ENCODE measurements at places on chromosomes 7 and 10.

DNA sequence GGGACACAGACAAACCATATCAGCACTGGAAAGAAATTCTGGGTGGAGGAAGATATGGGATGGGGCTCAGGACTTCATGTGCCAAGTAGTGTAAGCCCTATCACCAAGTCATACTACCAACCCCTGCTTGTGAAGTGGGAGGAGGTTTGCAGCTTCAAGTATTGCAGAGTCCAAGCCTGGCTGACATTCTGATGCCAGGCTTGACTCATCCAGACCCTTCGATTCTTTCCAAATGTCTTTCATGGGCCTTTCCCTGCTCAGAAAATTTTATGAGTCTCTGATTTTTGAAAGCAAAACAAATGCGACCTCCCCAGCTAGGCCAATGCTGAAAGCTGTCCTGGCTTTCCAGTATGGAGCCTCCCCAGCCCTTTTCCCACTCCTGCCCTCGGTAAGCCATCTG is 45.1 kb upstream of the SMNDC1 start:
- H3K4me1 ChIP-seq, result peaks cover 16% of the 10 kb centered on the region
- H3K27ac ChIP-seq, result no peak overlapping the region
- H3K36me3 ChIP-seq, result no peaks in the 10 kb centered on the region
- no peaks in the 10 kb centered on the region for H3K27me3 ChIP-seq
- no peak overlapping the region for H3K4me3 ChIP-seq
- DNase-seq, result no peak

DNA sequence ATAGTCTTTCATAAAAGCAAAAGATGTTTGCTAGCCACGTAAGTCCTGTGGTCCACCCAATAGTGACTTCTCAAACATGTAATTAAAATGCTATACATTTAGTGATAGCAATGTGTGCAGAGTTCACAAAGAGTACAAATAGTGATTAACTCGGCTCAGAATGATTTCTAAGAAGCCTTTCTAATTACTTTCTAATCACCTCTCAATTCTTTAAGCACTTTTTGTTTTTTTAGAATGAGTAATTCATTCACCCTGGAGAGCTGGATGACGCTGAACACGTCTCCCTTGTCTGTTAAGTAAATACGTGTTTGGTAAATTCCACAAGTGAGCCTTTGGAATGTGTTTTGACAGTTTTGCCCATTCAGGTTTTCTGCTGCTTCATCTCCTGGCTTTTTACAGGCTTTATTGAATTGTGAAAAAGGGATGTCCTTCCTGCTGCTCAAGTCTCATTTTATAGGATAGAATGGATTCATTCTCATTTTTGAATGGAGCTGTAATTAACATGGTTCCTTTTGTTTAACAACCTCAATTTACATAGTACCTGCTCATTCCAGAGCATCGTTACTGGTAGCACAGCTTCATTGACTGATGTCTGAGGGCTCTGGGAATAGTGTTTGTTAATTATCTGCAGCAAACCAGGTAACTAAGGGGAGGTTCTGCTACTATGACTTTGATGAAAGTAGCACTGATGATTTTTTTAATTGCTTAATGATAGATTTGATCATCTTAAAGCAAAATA is 212.1 kb downstream of the VTI1A start:
- H3K27me3 ChIP-seq, result no peaks in the 10 kb centered on the region
- H3K4me3 ChIP-seq, result no peak overlapping the region

DNA sequence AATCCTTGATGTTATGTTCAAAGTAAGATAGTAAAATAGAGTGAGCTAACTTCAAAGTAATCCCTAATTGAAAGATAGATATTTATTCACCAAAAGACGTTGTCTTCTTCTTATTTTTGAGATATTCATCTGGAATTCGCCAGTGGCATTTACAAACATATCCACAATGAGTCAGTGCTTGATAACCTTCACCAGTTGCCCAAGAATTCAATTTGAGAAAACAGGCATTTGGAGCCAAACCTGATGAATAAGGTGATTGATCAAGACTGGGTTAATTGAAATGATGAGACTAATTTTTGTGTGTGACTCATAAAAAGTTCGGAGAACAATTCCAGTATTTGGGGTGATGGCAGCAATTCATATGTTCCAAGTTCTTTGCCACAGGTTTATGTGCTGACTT is 344.0 kb downstream of the ARL4A start:
- H3K4me3 ChIP-seq, result no peak overlapping the region
- no peak for DNase-seq
- H3K36me3 ChIP-seq, result no peaks in the 10 kb centered on the region
- no peak overlapping the region for H3K27ac ChIP-seq
- no peaks in the 10 kb centered on the region for H3K4me1 ChIP-seq

DNA sequence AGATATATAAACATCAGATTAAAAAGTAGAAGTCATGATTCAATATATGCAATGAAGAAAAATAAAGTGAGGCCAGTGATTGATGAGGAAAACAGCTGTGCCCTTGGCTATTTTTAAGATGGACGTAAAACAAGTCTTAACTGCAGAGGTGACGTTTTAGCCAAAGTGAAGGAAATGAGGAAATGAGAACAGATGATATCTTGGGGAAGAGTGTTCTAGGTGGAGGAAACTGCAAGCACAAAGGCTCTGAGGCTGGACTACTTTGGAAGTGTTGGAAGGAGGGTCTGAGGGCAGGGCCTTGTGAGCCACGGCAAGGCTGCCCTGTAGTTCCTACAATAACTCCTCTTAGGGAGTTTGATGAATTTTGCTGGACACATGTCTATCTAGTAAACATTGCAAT is 140.5 kb upstream of the AKR1E2 start:
- H3K27me3 ChIP-seq, result no peaks in the 10 kb centered on the region
- H3K27ac ChIP-seq, result no peak overlapping the region
- H3K4me1 ChIP-seq, result peaks cover 7% of the 10 kb centered on the region
- H3K36me3 ChIP-seq, result no peaks in the 10 kb centered on the region
- DNase-seq, result no peak

GRCh38 chr10:103541616-103542015 is 48.1 kb downstream of the NEURL1 start:
- no peaks in the 10 kb centered on the region for H3K27me3 ChIP-seq
- H3K36me3 ChIP-seq, result no peaks in the 10 kb centered on the region
- no peak for DNase-seq
- H3K27ac ChIP-seq, result no peak overlapping the region
- H3K4me3 ChIP-seq, result no peak overlapping the region
- H3K4me1 ChIP-seq, result peaks cover 18% of the 10 kb centered on the region

- H3K27me3 ChIP-seq, result no peaks in the 10 kb centered on the region
- no peak overlapping the region for H3K27ac ChIP-seq
- peak; percentile 45 for DNase-seq
- peaks cover 2% of the 10 kb centered on the region for H3K36me3 ChIP-seq
- H3K4me3 ChIP-seq, result no peak overlapping the region
Observed at GRCh38 chr10:30974773-30975415, 56.8 kb downstream of the ZNF438 start.

- H3K4me1 ChIP-seq, result no peaks in the 10 kb centered on the region
- H3K4me3 ChIP-seq, result no peak overlapping the region
- no peak for DNase-seq
- H3K36me3 ChIP-seq, result no peaks in the 10 kb centered on the region
Observed at GRCh38 chr10:88670497-88670896, 6.3 kb downstream of the LIPF start.

GRCh38 chr7:136359333-136359903 is 382.3 kb upstream of the MTPN start:
- H3K27ac ChIP-seq, result no peak overlapping the region
- DNase-seq, result no peak
- no peaks in the 10 kb centered on the region for H3K27me3 ChIP-seq
- no peak overlapping the region for H3K4me3 ChIP-seq

DNA sequence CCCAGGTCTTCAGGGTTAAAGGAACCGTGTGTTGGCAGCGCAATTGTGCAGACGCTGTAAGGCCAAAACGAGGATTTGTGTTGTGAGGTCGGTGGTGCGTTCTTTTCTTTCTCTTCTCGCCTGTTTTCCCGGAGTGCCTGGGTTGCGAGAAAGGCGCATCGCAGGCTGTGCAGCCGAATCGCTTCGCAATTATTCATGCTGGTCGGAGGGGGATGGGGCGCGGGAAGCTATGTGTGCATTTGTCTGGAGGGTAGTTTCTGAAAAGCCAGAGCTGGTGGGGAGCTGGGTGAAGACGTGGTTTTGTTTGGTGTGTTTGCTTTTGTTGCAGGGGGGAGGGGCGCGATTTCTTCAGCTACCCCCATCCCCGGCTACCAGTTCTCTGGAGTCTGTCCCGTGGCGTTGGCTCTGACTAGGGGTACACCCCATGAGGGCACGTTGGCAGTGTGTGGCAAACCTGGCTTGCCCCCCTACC is 2.1 kb downstream of the MXI1 start:
- H3K36me3 ChIP-seq, result no peaks in the 10 kb centered on the region
- peaks cover 70% of the 10 kb centered on the region for H3K4me1 ChIP-seq
- no peak overlapping the region for H3K27ac ChIP-seq
- peaks cover 69% of the 10 kb centered on the region for H3K27me3 ChIP-seq
- DNase-seq, result no peak

GRCh38 chr7:48182718-48183369 is 11.6 kb downstream of the ABCA13 start:
- peak; percentile 23 for DNase-seq
- no peak overlapping the region for H3K27ac ChIP-seq
- no peaks in the 10 kb centered on the region for H3K27me3 ChIP-seq
- H3K4me3 ChIP-seq, result no peak overlapping the region

DNA sequence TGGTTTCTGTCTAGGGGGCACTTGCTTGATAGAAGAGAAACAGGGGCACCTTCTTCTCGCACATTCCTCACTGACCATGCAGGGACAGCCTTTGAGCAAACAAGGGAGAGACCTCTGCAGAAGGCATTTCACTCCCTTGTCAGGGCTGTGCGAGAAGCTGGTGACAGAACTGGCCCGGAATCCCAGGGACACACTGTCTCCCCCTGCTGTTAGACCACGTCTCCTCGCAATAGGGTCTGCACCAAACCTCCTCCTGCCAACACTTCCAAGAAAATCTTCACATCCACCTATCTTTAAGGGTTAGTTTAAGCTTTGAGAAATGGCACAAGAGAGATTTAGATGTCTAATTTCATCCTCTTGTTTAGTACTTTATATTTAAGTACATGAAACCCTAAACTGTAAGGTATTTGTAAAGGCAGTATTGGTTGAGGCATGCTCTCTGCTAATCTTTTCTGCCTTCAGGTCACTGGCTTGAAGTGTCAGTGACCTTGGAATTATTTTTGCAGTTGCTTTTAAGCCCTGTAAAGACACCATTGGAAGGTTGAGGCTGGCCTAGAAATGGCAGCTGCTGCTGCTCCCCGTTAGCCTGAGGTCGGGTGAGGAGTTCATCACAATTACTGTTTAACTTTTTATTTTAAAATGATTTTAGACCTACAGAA is 37.0 kb downstream of the RBM20 start:
- H3K36me3 ChIP-seq, result no peaks in the 10 kb centered on the region
- peaks cover 21% of the 10 kb centered on the region for H3K4me1 ChIP-seq
- no peaks in the 10 kb centered on the region for H3K27me3 ChIP-seq
- no peak overlapping the region for H3K4me3 ChIP-seq

DNA sequence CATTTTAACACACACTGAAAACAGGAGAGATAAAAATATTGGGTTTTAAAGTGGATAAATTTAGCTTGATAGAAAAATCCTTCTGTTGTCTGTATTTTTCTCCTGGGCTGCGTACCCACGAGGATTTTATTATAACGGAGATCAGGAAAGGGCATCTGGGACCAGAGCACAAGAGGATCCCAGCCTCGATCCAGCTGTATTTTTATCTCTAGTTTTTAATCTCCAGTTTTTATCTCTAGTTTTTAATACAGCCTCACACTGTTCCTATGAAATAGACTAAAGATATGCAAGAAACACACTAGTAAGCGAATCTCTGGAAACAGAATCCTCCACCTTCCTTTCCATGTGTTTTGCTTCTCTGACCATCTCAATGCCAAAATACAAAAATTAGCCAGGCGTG is 295.2 kb downstream of the FRMD4A start:
- H3K4me1 ChIP-seq, result no peaks in the 10 kb centered on the region
- no peaks in the 10 kb centered on the region for H3K36me3 ChIP-seq
- DNase-seq, result no peak

- no peaks in the 10 kb centered on the region for H3K4me1 ChIP-seq
- no peak for DNase-seq
- no peak overlapping the region for H3K27ac ChIP-seq
- H3K36me3 ChIP-seq, result no peaks in the 10 kb centered on the region
- H3K4me3 ChIP-seq, result no peak overlapping the region
Observed at GRCh38 chr7:131633342-131633843, 77.0 kb upstream of the PODXL start.

- no peaks in the 10 kb centered on the region for H3K27me3 ChIP-seq
- H3K4me3 ChIP-seq, result no peak overlapping the region
- no peaks in the 10 kb centered on the region for H3K4me1 ChIP-seq
- DNase-seq, result no peak
- H3K36me3 ChIP-seq, result no peaks in the 10 kb centered on the region
Observed at GRCh38 chr7:956031-956430, 1.6 kb upstream of the ADAP1 start.

- H3K36me3 ChIP-seq, result no peaks in the 10 kb centered on the region
- no peak overlapping the region for H3K27ac ChIP-seq
- H3K27me3 ChIP-seq, result no peaks in the 10 kb centered on the region
- H3K4me1 ChIP-seq, result no peaks in the 10 kb centered on the region
- H3K4me3 ChIP-seq, result no peak overlapping the region
- DNase-seq, result no peak
Observed at GRCh38 chr7:116177009-116177408, 33.3 kb upstream of the TES start.

DNA sequence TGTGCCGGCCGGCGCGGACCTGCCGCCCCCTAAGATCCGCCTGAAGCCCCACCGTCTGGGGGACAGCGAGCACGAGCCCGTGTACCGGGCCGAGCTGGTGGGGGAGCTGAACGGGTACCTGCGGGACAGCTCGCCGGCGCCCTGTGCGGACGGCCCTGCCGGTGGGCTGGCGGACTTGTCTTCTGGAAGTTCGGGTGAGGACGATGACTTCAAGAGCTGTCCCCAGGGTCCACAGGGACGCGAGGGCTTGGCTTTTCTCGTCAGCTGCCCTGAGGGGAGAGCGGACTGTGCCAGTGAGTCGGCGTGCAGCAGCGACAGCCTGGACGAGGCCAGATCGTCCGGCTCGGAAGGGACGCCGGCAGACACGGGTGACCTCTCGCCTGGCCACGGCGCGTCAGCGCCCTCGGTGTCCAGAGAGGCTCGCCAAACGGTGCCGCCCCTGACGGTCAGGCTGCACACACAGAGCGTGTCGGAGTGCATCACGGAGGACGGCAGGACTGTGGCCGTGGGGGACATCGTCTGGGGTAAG is 8.5 kb downstream of the PWWP2B start:
- peaks cover 76% of the 10 kb centered on the region for H3K36me3 ChIP-seq
- no peaks in the 10 kb centered on the region for H3K27me3 ChIP-seq
- no peak for DNase-seq
- H3K4me1 ChIP-seq, result no peaks in the 10 kb centered on the region
- H3K27ac ChIP-seq, result no peak overlapping the region

DNA sequence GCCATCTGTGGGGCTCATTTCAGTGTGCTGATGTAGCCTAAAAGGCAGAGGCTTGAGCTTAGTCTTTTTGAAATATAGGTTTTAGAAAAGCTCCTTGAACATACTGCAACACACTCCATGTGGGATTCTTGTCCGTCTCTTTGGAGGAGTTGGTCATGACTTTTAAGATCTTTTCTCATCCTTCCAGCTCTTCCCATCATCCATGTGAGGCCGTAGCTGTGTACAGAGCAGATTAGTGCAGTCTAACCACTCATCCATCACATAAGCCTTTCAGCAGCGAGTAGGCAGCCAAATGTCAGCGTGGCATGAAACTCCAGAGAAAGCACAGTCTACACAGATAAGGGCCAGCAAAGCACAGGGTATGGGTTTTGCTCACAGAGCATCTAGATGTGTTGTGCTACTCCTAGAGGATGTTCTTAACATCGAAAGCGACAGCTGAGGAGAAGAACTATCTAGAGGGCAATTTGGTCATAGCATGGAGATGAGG is 28.1 kb upstream of the NPVF start:
- no peak overlapping the region for H3K4me3 ChIP-seq
- H3K27ac ChIP-seq, result no peak overlapping the region
- H3K27me3 ChIP-seq, result no peaks in the 10 kb centered on the region
- H3K4me1 ChIP-seq, result peaks cover 8% of the 10 kb centered on the region

All from common myeloid progenitor, CD34-positive (primary cell).